ENCODE measurements at places on chromosomes 1 and 21.

DNA sequence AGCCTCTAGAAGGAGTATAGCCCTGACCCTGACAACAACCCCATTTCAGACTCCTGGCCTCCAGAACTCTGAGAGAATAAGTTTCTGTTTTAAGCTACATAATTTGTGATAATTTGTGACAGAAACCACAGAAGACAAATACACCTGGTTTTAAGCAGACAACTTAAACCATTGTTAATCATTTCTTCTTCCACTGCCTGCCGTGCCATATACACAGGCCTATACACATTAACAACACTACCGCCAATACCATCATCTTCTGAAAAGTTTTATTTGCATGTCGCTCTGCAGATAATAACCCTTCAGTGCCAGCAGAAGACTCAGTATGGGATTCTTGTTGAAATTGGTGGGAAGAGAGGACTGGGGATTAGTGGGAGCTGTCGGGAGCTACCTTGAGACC lies 39.9 kb upstream of the KRTAP19-8 start:
- DNase-seq: no peak

DNA sequence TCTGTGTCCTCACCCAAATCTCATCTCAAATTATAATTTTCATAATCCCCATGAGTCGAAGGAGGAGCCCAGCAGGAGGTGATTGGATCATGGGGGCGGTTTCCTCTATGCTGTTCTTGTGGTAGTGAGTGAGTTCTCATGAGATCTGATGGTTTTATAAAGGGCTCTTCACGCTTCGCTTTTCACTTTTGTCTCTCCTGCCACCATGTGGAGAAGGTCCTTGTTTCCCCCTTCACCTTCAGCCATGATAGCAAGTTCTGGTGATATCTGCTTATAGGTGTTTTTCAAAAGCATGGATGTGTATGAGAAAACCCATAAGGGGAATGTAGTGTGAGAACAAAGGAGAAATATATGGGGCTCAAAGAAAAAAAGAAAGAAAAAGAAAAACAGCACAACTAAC lies 405.9 kb upstream of the RGS18 start:
- no peak for DNase-seq

GRCh38 chr1:46425726-46426125 lies 31.6 kb downstream of the FAAH start:
- no peak for DNase-seq

GRCh38 chr1:2098839-2099785 lies 48.9 kb downstream of the PRKCZ start:
- no peak for DNase-seq

DNA sequence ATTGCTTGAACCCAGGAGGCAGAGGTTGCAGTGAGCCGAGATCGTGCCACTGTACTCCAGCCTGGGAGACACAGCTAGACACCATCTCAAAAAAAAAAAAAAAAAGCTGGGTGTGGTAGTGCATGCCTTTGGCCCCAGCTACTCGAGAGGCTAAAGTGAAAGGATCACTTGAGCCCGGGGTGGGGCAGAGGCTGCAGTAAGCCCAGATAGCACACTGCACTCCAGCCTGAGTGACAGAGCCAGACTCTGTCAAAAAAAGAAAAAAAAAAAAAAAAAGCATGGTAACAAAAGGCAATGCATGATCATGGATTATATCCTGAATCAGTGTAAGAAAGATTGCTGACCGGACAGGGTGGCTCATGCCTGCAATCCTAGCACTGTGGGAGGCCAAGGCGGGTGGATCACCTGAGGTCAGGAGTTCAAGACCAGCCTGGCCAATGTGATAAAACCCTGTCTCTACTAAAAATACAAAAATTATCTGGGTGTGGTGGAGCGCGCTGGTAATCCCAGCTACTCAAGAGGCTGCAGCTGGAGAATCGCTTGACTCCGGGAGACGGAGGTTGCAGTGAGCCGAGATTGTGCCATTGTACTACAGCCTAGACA lies 76.3 kb downstream of the RUSC1 start:
- DNase-seq: peak; percentile 7

GRCh38 chr1:118977600-118977999 lies 10.5 kb downstream of the TBX15 start:
- DNase-seq: no peak

DNA sequence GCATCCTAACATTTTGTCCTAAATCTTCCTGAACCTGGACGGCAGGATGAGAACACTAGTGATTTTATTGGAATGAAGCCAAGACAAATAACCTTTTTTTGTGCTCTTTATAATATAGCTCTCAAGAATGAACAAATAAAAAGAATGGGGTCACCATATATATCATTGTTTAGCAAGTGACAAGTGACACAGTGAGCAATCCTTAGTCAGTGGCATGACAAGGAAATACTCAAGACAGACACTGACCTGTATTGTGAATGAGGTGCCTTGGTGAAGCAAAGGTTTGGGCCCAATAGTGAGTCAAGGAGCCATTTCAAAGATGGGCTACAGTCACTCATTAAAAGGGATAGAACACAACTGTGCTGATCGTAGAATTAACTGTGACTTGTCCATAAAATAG lies 35.7 kb downstream of the PTGFR start:
- DNase-seq: no peak

- DNase-seq: no peak
Measured at GRCh38 chr1:107895403-107896191, 69.4 kb downstream of the VAV3 start.

DNA sequence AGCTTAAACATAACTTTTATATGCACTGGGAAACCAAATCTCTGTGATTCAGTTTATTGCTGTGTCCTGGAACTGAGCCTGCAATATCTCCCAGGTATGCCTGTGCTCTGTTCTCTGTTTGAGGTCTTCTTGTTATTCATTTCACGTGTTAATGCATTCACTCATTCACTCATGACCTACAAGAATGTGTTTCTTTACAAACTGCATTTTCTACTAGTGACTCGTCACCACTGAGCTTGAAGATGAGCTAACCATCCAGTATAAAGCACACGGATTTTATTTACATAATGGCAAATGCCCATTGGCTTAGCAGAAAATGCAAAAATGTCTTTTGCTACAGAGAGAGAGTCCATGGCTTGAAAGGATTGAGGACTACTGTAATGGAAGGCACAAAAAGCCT lies 75.0 kb upstream of the DUSP10 start:
- DNase-seq: peak; percentile 39

- DNase-seq: no peak
Measured at GRCh38 chr1:231774719-231775335, 148.2 kb downstream of the DISC1 start.

GRCh38 chr21:42110691-42111469 lies 39.8 kb downstream of the UMODL1 start:
- no peak for DNase-seq

- DNase-seq: no peak
Measured at GRCh38 chr1:35962952-35963351, 32.0 kb downstream of the AGO3 start.

DNA sequence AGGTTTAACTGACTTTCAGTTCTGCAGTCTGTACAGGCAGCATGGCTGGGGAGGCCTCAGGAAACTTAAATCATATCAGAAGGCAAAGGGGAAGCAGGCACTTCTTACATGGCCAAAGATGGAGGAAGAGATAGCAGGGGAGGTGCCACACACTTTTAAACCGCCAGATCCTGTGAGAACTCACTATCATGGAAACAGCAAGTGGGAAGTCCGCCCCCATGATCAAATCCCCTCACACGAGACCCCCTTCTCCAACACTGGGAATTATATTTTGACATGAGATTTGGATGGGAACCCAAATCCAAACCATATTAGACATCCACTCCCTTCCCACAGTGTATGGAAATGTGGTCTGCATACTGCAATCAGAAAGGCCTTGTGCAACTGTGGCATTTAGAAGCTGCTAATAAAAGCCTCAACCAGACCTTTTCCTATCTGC lies 148.2 kb downstream of the FCRL5 start:
- DNase-seq: no peak

DNA sequence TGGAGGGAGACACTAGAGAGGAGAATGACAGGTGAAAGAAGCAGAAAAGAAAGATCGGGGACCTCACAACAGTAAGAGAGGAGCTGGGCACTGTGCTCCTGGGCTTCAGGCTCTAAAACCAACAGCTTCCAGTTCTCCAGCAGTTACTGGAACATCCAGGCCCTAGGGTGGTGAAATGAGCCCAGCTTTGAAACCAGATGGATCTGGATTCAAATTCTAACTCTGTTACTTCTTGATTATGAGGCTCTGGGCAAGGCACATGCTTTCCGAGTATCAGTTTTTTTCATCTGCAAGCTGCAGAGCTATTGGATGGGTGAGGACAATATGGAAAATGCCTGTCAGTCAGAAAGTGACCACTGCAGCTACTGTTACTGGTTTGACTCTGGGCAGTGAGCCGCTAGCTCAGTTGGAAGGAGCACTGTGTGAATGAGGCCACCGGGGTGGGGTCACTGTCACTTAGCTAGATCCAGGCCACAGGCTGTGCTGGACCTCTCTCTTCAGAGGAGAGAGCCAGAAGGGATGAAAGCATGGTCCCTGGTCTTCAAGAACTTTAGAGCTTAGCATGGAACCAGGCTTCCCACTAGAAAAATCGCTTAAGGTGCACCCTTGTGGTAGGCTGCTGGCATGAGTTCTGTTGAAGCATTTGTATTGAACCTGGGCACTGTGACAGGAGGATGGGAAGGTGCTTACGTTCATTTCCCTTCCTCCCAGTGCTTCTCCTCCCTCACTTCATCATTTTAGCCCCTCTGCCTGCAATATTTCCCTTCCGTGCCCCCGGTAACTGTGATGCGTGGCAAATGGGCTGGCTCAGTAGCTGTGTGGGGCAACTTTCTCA lies 12.2 kb downstream of the PLEKHO1 start:
- DNase-seq: no peak

GRCh38 chr1:166884040-166884642 lies 8.1 kb upstream of the TADA1 start:
- DNase-seq: peak; percentile 72

- peak; percentile 76 for DNase-seq
Measured at GRCh38 chr1:92804721-92805201, 19.9 kb upstream of the EVI5 start.

DNA sequence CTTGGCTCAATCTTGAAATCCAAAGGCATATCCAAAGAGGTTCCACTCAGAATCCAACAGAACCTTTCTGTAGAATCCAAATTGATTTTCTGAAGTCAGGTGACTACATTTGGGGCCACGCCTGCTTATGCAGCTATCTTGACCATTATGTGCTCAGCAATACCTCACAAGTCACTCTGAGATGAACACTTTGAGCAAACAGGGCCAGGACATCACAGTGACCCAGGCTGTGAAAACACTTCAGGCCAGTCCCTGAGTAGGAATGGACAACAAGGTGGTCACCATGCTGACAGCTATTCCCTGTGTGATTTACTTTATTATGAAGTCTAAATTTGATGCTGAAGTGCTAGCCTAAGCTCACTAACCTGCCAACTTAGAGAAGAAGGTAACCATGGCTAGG lies at the start of gene AKNAD1:
TSS of gene AKNAD1 (minus strand) at position 101 of the 400 bp plus-strand sequence. CDS start 4,430 bp downstream, outside the sequence.
- no peak for DNase-seq

DNA sequence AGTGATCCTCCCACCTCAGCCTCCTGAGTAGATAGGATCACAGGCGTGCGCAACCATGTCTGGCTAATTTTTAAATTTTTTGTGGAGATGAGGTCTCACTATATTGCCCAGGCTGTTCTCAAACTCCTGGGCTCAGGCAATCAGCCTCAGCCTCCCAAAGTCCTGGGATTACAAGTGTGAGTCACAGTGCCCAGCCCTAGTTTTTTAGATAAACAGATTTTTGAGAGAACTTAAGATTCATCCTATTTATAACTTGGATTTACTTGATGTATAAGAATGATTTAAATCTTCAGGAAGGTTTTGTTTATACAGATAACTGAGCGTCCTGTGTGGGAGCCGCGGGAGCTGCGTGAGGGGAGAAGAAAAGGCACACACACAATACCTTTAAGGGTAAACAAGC lies 26.2 kb downstream of the HEYL start:
- DNase-seq: no peak

GRCh38 chr1:215397843-215398242 lies 169.3 kb upstream of the KCTD3 start:
- no peak for DNase-seq

GRCh38 chr1:61674221-61674620 lies 50.7 kb downstream of the TM2D1 start:
- DNase-seq: no peak

GRCh38 chr21:39384674-39385298 lies 35.9 kb upstream of the HMGN1 start:
- DNase-seq: no peak

- no peak for DNase-seq
Measured at GRCh38 chr1:51780927-51781326, 97.6 kb downstream of the NRDC start.

- no peak for DNase-seq
Measured at GRCh38 chr21:17501107-17502006, 11.5 kb upstream of the CXADR start.

GRCh38 chr1:184517130-184517529 lies 130.3 kb downstream of the C1orf21 start:
- DNase-seq: no peak

DNA sequence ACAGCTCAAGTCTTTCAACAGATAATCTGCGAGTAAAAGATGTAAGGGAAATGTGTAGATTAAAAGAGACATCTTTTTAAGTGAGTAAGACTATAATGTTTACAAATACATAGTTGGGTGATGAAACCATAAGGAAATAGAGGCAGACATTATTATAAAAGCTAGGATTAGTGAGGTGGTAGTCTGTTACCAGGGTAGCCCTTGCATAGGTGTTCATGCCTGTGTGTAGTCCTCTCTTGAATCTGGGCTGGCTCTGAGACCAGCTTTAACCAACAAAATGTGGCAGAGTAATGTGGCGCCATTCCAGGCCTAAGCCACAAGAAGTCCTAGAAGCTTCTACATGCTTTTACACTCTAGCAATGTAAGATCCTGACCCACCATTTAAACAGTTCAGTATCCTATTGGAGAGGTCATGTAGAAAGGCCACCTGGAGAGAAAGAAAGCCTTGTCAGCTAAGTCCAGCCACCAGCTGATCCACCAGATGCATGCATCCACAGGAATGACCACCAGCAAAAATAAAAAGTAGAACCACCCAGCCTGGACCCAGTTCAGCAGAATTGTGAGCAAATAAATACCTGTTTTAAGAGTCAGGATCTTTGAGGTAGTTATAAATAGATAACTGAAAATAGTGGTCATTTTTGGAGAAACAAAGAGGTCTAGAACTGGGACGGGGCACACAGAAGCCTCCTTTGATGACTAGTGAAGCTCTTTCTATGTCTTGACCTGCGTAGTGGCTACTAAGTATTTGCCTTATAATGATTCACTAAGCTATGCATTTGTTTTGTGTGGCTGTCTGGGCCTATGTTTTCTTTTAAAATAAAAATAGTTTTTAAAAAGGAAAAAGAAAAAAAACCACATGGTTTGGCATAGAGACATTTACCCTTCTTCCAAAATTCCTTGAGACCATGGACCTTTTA lies 8.1 kb downstream of the NIBAN1 start:
- no peak for DNase-seq

GRCh38 chr1:44842862-44843655 lies at the start of gene PTCH2:
TSS of gene PTCH2 (minus strand) at chr1:44843253. CDS start at chr1:44842932, 321 bp downstream.
- peak; percentile 91 for DNase-seq

GRCh38 chr1:153968000-153968363 lies 280 bp downstream of the CREB3L4 start:
- DNase-seq: no peak

Data from AG20443 (cell line).